NCI-H1930 (cell line): ENCODE measurements at places on chromosomes 7 and 10.

- DNase-seq, result no peak
These were observed 3.8 kb downstream of the GRM3 start for GRCh38 chr7:86647385-86648094.

GRCh38 chr10:80600256-80600655, 62.6 kb downstream of the SH2D4B start:
- no peak for DNase-seq

- DNase-seq, result no peak
These were observed 11.3 kb downstream of the PLAU start for GRCh38 chr10:73922007-73922863.

- DNase-seq, result no peak
These were observed 36.9 kb downstream of the MEIG1 start for GRCh38 chr10:14995964-14996565.

DNA sequence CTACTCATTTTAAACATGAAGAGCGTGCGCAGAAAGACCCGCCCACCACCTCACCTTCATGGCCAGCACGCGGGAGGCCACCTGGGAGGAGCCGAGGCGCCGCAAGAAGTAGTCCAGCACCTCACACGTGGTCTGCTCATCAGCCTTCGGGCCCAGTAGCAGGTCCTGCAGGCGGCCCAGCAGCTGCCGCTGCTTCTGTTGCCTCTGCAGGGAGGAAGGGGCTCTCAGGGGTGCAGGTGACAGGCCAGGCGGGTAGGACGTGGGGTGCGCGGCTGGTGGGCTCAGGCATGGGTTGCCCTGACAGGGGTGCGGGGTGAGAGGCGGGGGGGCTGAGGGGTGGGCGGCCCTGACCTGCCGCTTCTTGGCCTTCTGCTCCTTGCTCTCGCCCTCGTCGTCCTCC, 17.6 kb downstream of the INTS1 start:
- no peak for DNase-seq

- no peak for DNase-seq
These were observed 153.6 kb downstream of the ARHGAP21 start for GRCh38 chr10:24569828-24570657.

- DNase-seq, result peak; percentile 37
These were observed 401.5 kb downstream of the REEP3 start for GRCh38 chr10:63922468-63923284.

DNA sequence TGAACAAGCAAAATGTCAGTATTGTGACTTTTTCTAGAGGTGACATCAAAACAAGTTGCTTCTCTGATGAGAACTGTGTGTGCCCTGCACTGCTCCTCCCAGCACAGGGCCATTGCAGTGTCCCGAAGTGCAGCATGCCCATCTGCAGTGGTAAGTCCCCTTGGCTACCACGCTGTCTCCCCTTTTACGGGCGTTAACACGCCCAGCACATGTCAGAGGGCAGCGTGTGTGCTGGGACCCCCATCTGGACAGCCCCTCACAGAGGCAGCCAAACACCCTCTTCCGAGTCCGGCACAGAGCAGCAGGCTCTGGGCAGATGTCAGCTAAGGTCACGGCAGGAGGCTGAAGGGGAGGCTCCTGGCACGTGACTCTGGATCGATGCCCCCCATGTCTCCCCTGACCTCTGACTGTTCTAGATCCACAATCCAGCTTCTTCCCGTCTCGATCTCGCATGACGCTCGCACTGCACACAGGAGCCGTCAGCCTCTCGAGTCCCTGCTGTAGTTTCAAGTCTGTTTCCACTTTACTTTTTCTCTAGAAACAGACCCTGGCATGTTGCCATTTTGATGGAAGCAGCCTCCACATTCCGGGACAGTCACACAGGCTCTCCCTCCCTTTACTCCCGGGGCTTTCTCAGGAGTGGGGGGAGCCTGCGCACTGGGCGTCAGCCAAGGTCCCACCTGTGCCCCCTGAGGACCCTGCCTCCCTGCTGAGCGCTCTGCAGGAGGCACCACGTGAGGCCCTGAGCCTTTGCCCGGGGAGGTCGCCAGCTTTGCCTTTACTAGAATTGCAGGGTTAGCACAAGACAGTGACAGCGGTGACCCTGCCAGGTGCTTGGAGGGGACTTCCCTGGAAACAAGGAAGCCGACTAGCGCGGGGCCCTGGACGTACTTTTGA, 133.8 kb downstream of the TCERG1L start:
- no peak for DNase-seq

DNA sequence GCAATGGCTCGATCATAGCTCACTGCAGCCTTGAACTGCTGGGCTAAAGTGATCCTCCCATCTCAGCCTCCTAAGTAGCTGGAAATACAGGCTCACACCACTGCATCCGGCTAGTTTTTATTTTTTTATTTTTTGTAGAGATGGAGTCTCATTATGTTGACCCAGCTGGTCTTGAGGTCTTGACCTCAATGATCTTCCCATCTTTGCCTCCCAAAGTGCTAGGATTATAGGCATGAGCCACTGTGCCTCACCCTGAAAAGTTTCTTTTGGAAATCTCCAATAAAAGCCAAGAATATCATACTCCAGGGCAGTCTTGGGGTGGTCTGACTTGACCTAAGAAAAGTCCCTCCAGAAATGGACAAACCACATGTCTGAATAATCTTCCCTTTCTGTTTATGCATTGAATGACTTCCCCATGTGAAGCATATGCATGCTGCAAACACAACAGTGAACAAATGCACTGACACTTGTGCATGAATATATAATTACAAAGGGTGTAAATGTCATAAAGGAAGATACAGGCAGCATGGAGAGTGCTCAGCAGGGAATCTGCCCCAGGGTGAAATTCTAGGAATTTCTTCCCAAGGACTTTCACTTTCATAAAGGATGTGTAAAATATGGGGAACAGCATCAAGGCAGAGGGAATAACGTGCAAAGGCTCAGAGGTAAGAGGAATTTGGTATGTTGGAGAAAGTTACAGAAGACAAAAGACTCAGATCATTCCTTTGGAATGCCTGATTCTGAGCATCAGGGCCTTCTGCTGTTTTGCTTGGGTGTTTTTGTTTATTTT, 142.4 kb upstream of the LYZL1 start:
- DNase-seq, result no peak

DNA sequence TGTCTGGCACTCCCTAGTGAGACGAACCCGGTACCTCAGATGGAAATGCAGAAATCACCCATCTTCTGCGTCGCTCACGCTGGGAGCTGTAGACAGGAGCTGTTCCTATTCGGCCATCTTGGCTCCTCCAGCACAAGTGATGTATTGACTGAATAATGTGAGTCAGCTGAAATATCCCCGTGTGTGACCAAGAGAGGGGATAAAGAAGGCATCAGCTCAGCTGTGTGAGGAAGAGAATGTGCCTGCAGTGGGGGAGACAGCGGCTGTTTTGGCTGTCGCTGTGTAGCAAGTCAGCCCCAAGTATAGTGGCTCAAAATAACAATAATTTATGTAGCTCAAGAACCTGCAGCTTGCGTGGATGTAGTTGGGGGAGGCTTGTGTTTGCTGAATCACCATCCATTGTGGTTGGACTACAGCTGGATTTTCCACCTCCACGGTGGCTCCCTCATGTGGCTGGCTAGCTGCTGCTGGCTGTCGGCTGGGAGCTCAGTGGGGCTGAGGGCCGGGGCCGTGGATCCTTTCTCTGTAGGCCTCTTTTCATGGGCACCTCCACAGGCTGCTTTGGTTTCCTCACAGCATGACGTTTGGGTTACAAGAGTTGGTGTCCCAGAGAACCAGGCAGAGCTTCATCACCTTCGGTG, 434.5 kb downstream of the CCSER2 start:
- no peak for DNase-seq

- DNase-seq, result no peak
These were observed 102.7 kb upstream of the PRSS1 start for GRCh38 chr7:142646386-142647140.

DNA sequence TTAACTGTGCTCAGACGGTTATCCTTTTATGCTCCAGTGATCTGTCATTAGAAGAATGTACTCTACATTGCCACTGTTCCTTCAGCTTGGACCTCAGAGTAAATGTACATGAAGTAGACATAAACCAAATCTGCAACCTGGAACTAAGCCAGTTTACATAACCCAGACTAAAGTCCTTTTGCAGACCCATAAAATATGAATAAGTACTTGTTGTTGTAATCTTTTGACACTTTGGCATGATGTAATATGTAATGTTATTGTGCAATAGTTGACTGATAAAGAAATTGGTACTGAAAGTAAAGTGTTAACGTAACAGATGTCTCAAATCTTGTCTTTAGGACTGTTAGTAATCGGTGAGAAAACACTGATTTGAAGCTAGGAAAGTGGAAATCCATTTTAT, 115.8 kb upstream of the SORCS1 start:
- DNase-seq, result no peak

- no peak for DNase-seq
These were observed 21.7 kb downstream of the KLHDC10 start for GRCh38 chr7:130091999-130092398.

DNA sequence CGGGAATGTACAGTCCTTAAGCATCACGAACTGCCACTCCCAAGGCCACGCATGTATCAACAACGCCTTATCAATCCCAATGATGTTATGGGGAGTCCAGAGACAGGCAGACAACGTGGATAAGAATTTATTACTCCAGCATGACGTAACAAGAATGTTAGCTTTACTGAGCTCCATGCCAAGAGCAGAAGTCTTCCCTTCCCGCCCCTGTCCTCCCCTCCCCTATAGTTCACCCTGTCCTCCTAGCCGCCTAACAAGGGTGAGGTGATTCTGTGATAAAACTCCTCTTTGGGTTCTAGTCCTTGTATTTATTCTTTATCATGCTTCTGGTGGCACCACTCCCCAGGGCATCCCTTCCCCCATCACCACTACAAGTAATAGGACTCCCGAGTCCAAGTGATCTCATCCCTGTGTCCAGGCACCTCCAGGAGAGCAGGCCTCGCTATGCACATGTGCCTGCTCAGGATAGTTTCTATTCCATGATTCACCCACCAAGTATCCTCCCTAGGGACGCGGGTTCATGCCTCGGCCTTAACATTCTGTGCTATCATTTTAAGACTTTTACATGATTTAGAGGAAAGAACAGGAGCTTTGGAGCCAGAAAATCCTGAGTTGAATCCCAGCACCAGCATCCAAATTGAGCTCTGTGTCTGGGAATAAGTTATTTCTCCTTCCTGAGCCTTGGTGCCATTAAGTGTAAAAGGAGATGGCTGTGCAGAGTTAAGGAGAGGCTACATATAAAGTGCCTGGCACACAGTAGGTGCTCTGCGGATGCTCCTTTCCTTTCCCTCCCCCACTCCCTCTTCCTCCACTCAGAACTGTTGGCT, 15.4 kb downstream of the GSDME start:
- DNase-seq, result no peak

DNA sequence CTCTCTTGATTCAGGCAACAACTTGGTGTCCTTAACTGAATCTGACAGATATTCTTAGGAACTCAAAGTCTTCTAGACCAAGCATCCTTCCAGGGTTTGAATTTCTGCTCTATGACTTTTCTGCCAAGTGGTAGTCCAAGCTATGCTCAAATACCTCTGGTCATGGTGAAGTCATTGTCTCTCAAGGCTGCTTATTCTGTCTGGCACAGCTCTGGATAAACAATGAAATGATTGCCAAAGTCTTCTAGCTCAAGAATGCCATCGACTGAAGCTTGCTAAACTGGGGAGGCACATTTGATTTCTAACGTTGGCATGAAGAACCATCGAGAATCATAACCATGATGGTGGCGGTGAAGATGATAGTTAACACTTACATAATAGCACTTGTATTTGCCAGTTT, 116.2 kb upstream of the MKX start:
- DNase-seq, result no peak

DNA sequence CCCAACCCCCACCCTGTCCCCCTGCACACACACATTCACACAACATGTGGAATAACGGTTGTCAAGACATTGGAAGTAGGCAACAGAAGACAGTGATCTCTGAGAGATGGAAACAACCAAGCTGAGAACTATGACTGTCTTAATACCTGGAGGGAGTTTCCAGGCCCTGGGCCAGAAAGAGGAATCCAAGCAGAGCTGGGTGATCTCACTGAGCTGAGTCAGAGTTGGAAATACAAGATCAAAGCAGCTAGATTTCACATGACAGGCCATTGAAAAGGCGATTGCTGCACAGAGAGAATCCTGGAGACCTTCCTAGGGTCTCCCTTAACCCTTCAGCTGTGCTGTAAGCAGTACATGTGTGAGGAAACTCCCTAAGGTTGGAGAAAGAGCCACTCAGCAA, 165.8 kb upstream of the PRSS1 start:
- DNase-seq, result no peak

- DNase-seq, result no peak
These were observed 998.5 kb upstream of the GHITM start for GRCh38 chr10:83140811-83141210.

DNA sequence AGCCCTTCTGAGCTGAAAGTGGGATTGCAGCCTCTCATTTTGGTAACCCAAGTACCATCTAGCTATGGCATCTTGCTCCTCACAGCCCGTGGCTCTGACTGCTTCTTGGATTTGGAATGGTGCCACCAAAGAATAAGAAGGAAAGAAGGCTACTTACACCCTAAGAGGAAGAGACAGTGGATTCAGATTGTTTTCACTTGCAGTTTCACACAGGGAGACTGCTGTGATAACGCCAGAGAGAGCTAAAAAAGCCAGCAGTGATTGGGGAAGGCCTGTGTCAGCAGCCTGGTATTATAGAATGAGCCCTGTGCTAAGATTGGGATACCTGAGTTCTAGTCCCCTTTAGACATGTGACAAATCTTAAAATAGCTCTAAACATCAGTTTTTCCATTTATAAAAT, 3.6 kb upstream of the LRRC4 start:
- no peak for DNase-seq

- DNase-seq, result no peak
These were observed 58.1 kb downstream of the CCNY start for GRCh38 chr10:35394411-35394851.

GRCh38 chr7:2237109-2237602, 4.4 kb upstream of the MAD1L1 start:
- DNase-seq, result no peak

DNA sequence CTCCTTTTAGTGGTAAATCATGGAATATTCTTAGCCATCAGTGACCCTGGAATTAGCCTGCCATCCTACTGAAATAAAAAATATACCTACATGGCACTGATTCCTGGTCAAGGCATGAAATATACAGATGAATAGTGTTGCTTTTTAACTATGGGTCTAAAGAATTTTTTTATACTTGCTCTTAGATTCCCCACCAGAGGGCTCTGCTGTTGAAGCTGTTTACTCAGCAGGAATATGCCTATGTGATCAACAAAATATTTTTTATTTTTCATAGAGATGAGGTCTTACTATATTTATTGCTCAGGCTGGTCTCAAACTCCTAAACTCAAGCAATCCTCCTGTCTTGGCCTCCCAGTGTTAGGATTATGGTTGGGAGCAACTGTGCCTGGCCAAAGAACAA, 13.5 kb downstream of the ZC3HC1 start:
- DNase-seq, result no peak

- DNase-seq, result no peak
These were observed 126.1 kb upstream of the PRSS58 start for GRCh38 chr7:142383841-142384492.

- DNase-seq, result no peak
These were observed 1231.6 kb downstream of the SORCS3 start for GRCh38 chr10:105872665-105873064.

DNA sequence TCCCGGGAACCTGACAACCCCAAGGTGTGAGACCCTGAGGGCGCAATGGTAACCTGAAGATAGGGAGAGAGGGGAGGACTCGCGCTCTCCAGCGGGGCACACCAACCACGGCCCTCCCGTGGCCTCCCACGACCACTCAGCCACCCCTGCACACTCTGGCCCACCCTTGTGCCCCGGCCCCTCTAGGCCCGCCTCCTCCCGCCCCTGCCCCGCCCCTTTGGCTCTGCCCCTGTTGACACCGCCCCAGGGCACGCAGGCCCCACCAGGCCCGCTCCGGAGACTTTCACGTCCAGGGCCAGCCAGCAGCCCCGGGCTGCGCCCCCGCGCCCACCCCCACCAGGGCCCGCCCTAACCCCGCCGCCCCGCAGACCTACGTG, 10.9 kb downstream of the ATG9B start:
- no peak for DNase-seq
